ENCODE measurements at places on chromosomes 16 and 17.

DNA sequence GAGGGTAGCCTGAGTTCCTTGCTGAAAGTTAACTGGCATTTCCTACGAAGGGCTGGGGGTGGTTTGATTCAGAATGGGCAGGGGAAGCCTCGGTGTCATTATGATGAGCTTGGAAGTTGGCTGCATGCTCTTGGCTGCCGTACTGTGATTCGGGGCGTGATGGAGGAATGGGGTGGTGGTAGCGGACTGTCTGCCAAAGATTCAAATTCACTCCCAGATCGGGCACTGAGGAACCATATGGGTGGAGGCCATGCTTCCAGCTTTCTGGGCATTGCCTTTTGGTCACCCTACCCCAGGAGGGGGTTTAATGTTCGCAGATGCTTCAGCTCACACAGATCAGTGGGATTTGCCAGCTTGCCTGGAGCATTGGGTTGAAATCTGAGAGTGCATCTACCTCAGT, 492.8 kb upstream of the EEF2KMT start:
- no peak for DNase-seq

DNA sequence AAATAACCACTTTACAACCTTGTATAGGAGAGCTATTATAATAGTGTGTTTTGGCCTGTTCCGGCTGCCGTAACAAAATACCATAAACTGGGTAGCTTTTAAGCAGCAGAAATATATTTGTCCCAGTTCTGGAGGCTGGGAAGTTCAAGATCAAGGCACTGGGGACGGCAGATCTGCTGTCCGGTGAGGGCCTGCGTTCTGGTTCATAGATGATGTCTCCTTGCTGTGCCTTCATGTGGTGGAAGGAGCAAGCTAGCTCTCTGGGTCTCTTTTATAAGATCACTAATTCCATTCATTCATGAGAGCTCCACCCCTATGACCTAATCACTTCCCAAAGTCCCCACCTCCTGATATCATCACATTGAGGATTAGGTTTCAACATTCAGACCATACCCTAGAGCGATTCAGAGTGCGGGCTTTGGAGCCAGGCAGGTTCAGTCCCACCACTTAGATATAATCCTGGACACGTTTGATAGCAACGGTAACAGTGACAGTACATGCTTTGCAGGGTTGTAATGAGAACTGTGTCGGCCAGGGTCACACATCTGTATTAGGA, 76.2 kb upstream of the ZFHX3 start:
- no peak for DNase-seq

DNA sequence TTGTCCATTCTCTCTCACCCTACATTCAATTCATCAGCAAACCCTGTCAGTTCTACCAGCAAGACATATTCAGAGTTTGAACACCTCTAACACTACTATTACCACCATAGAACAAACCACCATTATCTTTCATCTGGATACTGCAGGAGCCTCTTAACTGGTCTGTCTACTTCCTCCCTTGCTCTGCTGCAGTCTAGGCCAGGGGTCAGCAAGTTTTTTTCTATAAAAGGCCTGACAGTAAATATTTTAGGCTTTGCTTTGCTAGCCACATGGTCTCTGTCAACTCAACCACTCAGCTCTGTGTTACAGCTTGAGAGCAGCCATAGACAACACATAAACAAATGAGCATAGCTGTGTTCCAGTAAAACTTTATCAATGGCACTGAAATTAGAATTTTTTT, 13.8 kb downstream of the KCTD19 start:
- no peak for DNase-seq

DNA sequence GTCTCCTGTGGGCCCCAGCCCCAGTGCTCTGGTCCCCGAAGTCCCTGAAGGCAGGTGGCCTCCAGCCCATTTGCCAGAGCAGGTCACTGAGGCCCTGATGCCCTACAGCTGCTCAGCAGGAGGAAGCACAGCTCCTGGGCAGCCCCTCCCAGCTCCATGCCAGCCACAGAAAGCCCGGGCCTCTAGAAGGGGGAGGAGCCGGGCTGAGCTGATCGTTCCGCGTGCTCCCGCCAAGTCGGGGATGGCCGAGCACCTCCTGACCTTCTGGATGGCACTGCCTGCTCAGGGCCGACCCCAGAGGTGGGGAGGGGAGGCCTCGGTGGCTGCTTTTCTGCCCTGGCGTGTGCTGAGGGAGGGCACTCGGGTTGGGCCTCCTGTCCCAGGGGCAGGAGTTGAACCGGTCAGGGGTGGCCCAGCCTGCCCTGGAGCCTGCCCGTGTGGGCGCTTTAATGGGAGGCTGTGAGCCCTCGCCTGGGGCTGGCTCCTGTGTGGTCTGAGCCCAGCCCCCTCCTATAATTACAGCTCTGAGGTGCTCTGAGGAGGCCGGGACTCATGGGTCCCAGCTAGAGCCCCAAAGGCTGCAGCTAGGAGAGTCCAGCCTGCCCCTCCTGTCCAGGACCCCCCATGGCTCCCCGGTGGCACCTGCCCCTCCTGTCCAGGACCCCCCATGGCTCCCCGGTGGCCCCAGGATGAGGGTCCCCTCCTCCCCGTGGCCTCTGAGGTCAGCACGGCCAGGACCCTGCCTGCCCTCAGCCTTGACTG, 29.7 kb downstream of the ZFPM1 start:
- DNase-seq: no peak

DNA sequence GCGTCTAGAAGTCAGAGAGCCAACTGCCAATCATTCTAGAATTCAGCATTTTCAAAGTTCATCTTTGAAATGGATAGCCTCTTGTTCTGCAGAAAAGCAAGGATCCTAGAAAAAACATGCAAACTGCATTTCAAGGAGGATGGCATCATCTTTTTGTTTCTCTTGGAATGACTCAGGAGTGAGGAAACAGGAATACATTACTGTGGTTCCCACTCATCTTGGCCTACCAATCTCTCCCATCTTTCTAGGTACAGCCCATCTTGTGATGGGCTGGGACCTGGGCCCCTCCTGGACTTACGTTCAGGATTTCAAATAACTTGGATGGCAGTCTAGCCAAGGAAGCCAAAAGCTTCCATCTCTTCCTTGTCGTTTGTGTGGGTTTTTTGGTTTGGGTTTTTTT, 363.4 kb downstream of the CDH13 start:
- no peak for DNase-seq

GRCh38 chr16:75837681-75838080, 111.4 kb upstream of the CPHXL start:
- DNase-seq: no peak

DNA sequence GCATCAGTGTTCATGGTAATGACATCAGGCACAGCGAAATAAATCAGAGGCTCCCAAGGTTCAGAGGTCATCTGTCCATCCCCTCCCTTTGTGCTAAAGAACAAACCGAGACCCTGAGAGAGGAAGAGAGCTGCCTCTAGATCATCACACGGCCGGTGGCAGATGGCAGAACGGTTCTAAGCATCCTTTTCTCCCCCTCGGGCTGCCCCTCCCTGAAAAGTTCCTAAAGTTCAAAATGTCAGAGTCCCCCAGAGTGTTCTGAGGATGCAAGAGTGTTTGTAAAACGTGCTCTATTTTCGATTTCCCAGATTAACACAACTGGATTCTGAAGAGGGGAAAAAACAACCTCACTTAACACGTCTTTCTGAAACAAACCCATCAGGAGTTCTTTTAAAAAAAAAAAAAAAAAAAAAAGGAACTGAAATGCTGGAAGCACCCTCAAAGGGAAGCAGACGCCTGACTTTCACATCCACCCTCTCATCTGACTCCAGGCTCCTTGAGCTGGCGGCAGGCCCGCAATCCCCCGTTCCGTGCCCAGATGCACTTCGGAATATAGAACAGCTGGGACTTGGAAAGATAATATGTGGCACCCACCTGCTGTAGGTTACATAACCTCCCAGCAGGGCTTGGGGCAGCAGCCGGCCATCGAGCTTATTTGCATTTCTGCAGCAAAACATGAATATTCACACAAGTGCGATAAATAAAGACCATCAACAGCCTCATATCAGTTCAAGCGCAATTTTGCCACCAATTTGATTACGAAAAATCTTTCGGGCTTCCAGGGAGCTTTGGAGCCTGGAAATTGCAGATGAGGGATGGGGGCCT, 115.5 kb upstream of the SMURF2 start:
- DNase-seq: no peak

- DNase-seq: no peak
These were observed 16.4 kb downstream of the RAD51D start for GRCh38 chr17:35103271-35103670.

GRCh38 chr16:82340531-82340930, 170.5 kb upstream of the MPHOSPH6 start:
- DNase-seq: no peak

GRCh38 chr17:44928136-44928535, 12.8 kb upstream of the GFAP start:
- no peak for DNase-seq

GRCh38 chr16:50440531-50440930, 71.7 kb upstream of the BRD7 start:
- DNase-seq: no peak

DNA sequence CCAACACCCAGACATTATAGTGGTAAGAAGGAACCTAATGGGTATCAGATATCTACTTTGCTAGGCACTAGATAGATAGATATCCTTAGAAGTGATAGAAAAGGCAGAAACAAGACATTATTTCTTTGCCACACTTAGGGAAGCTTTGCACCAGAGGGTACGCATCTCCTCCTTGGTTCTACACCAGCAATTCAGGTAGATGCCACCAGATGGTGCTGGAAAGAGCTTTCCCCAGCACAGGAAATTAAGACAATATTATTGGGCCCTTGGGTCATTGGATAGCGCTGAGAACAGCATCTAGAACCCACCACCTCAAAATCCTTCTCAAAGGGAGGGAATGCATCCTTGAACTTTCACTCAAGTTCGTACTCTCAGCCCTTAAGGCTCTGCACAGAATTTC, 173.8 kb upstream of the CCL2 start:
- no peak for DNase-seq

DNA sequence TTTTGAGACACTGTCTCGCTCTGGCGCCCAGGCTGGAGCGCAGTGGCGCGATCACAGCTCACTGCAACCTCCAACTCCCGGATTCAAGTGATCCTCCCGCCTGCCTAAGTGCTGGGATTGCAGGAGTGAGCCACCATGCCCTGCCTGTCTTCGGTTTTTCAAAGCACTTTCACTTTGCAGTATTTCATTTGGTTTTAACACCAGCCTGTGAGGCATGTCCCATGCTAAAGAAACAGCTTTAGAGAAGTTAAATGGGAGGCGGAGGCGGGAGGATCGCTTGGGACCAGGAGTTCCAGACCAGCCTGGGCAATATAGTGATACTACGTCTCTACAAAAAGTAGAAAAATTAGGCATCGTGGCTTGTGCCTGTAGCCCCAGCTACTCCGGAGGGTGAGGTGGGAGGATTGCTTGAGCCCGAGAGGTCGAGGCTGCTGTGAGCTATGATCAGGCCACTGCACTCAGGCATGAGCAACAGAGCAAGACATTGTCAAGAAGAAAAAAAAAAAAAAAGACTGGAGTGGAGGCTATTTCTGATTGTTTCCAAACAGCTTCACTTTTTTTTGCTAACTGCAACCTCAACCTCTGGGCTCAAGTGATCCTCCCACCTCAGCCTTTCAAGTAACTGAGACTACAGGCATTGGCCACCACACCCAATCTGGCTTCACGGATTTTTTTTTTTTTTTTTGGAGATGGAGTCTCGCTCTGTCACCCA, 1.3 kb downstream of the METTL23 start:
- no peak for DNase-seq

DNA sequence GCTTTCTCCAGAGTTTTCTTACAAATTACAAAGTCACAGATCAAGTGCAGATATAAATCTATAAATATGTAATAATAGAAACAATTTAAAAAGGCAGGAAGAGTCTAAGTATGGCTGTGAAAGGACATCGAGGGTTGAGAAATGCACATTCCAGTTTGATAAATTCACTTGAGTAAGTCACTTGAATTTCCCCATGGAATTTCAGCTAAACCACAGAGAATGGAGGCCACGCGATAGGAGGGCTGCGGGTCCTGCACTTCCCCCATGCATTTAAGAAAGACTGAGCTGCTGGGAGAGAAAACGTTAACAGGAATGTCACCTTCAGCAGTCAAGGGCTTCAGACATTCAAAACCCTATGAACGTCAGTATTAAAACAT, 6.1 kb upstream of the MXRA7 start:
- no peak for DNase-seq

DNA sequence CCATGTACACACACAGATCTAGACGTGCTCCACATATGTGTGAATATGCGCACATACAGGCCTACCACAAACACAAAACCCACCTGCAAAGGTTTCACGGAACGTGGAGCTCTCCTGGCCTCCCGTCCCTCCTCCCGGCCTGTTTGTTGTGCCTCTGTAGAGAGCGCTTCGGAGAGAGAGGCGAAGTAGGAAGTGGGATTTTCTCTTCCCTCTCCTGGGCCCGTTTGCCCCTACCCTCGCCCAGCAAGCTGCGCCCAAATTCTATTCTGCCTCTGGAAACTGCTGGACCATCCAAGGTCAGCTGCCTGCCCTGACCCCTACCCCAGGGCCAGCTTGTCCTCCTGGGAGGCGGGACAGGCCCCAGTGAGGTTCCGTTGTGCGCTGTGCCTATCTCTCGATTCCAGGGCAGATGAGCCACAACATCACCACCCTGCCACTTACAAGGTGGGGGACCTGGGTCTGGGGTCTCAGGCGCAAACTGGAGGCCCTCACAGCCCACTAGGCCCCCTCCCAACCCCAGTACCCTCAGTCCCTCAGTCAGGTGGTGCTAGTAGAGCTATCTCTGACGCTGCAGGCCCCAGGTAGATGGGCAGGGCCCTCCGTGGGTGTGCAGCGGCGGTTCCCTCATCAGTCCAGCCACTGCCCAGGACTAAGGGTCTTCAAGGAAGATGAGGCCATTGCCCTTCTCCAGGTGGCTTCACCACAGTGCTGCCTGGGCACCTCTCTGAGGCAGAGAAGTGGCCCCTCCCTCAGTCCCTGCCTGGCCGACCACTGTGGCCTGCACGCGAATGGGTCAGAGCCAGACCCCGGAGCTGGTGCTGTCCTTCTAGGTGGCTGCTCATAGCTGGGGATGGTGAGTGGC, 54.2 kb downstream of the BEAN1 start:
- no peak for DNase-seq

- no peak for DNase-seq
These were observed 139.4 kb upstream of the TBX2 start for GRCh38 chr17:61260071-61260797.

DNA sequence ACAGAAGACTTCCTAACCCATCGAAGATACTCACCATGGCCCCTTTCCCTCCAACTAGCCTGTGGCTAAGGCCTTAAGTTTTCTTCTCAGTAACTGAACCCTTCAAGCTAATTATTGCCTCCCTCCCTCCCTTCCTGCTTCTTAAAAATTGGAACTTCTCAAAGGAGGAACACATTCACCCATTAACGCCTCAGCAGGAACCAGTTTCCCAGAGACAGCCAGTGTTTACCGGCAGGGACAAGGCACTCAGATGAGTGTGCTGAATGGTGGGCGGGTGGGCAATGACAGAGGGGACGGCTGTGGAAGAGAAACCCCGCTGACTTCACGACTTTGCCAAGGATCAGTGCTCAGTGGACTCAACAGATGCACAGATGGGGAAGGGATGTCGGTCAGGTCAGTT, 20.3 kb downstream of the PITPNA start:
- no peak for DNase-seq

GRCh38 chr16:59170099-59170712, 436.1 kb upstream of the GOT2 start:
- DNase-seq: no peak
